RPMI8226 (cell line): ENCODE measurements at places on chromosomes 11 and 22.

- peak; percentile 62 for DNase-seq
Measured at GRCh38 chr11:61162092-61162941, 1.1 kb upstream of the VPS37C start.

- no peak for DNase-seq
Measured at GRCh38 chr11:414318-414857, 411 bp downstream of the SIGIRR start.

GRCh38 chr22:41847300-41847699 is 14.4 kb downstream of the SREBF2 start:
- DNase-seq, result no peak

DNA sequence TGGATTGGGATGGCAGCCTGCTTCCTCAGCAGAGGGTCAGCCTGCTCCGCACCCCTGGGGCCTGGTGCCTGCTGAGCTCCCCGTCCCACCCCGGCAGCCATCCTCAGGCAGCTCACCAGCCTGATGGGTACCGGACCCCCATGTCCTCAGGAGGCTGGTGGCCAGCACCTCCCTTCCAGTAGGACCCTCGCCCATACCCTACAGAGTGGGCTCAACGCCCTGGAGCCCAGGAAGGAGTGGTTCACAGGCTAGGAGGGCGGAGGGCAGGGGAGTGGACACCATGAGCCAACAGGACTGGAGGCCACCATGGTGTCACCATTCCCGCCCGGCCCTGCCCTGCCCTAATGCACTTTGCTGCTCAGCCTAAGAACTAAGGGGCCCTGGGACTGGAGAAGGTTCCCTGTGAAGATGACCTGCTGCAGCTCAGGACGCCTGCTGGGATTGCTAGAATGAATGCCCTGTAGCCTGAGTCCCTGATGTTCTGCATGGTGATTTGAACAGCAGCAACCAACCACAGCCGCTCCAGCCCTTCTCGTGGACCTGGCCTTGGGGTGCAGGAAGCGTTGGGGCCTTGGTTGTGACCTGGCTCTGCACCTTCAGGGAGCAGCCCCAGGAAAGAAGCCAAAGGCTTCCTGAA is 1080.8 kb downstream of the BRD1 start:
- no peak for DNase-seq

DNA sequence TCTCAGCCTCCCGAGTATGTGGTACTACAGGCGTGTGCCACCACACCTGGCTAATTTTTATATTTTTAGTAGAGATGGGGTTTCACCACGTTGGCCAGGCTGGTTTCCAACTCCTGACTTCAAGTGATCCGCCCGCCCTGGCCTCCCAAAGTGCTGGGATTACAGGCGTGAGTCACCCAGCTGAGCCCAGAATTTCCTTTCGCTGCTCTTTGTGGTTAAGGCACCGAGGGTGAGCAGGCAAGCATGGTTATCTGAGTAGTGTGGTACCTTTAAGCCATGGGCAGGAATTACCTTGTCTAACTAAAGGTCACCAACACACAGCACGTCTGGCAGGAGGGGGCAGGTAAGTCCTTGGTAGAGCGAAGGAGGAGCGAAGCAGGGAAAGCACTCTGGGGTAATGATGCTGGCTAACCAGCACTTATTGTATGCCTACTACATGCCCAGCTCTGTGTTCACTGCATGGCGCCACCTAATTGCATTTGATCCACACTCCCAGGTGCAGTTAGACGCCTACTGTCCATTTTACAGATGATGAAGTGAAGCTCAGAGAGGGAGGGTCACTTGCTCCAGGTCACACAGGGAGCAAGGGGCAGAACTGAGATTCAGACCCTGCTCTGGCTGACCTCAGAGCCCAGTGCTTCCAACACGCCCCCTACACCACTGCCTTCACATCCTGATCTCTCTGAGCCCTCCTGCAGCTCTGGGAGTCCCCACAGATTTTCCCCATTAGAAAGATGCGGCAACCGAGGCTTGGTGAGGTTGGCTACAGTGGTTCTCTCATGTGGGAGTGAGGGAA is 45.7 kb downstream of the TRIOBP start:
- no peak for DNase-seq

DNA sequence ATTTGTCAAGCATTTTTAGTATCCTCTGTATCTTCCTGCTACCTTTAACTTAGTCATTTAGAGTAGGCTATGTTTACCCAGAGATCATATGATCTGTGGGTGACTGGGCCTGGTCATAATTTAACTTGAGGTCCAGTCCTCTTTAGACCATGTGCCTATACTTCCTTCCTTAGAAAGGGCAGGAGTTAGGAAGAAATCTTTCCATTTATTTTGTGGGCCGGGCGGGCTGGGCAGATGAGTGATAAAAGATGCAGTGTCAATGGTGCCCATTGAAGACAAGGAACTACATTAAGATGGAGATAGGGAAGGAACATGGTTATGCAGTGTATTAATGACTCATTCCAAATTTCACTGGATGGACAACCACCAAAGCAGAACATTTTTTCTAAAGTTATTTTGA is 30.9 kb upstream of the PDE3B start:
- DNase-seq, result no peak

GRCh38 chr11:21554284-21554683 is 638.6 kb upstream of the ANO5 start:
- no peak for DNase-seq

DNA sequence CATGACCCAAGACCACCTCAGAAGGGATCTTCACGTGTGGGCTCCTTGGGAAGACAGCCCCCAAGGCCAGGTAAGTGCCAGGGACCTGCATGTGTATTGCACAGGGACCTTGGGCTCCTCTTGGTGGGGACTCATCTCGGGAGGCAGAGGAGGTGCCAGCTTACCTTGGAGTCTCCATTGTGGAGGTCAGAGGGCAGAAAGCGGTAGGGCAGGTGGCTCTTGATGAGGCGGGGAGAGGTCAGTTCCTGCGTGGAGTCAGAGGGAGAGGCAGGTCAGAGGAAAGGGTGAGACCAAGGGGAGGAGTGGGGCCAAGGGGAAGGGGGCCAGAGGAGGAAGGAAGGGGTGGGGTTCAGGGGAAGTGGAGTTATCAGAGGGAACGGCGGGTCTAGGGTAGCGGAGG is 22.5 kb downstream of the SULT4A1 start:
- DNase-seq, result no peak

DNA sequence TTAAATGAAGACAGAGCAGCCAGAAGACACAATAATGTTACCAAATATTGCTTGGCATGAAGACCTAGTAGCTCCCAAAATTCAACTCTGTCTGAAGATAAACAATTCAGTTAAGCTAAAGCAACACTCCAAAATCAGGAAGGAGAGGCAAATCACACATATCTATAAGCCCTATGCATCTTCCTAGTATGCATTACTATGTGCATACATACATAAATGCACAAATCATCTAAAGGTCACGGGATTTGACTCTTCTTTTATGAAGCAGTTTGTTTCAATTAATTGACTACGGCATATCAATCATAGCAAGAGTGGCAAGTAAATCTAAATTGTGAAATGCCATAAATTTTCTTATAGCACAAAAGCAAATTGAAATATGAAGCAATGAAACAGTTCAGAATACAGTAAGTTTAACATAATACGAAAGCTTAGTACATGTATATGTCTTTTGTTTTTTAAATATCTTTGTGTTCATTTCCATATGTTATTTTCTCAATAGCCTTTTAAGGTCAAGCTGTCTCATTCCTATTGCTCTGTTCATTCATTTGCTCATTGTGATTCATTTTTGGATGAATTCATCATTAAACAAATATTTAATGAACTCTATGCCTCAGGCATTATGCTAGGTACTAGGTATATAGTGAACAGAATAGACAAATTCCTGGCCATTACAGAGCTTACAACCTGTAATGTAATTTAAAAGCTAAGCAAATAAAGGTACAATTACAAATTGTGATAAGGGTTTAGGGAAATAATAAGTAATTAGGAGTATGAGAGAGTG is 540.5 kb downstream of the DLG2 start:
- no peak for DNase-seq

DNA sequence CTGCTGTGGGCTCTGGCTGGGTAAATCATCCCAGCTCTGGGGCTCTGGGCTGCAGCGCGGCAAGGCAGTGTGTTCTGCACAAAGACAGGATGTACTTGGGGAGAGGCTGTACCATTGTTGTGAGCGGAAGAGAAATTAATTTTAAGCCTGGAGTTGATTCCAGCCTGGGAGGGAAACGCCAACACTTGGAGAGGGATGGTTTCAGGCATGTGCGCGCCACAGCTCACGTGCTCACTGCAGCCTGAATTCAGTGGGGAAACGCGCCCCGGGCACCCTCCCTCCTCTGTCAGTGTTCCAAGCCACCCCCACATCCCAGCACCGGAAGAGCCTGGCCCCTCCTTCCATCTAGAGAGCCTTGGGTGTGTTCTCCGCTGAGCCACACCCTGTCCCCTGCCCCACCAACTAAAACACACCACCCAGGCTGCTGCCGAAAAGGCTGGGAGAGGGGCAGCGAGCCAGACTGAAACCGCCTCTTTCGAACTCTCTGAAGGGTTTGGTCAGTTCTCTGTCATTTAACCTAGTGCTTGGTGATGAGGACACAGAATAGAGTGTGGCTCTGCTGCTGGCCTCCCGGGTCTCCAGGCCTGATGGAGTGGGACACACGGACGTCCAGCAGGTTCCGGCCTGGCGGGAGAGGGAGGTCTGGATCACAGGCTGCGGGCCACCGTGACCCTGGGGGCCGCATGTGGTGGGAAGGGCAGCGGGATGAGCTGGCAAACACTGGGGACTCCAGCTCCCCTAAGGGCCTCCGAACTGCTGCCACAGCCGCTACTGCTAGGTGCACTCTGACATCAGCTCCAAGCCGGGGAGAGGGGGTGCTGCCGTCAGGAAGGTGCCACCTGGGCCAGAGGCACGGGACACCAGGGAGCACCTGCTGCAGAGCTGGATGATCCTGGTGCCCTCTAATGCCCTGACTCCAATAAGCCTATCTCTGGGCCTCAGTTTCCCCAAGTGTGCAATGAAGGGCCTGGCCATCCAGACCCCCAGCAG is 230.8 kb downstream of the CTTN start:
- peak; percentile 91 for DNase-seq

DNA sequence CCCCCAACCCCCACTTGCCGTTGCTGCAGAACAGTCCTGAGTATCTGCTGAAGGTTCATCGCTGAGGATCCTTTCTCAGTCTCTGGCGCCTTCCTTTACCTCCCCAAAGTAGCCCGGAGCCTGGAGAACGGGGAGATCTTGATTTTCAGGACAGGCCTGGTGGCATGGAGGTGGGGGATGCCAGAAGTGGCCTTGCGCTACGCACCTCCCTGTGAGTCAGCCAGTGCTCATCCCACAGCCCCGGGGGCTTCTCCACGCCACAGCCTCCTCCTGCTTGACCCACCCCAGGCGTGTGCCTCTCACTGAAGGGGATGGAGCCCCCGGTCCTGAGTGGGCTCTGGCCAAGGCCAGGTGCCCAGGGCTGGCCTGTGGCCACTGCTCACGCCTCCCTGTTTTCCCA is 339.6 kb downstream of the TBC1D22A start:
- DNase-seq, result no peak

GRCh38 chr11:44633641-44634040 is 68.2 kb downstream of the CD82 start:
- no peak for DNase-seq

- DNase-seq, result no peak
Measured at GRCh38 chr11:73267906-73268540, 4.1 kb upstream of the P2RY6 start.

- DNase-seq, result peak; percentile 97
Measured at GRCh38 chr11:112613051-112613972, 347.9 kb upstream of the NCAM1 start.

GRCh38 chr11:64556721-64557250 is 34.2 kb upstream of the SLC22A12 start:
- DNase-seq, result no peak

DNA sequence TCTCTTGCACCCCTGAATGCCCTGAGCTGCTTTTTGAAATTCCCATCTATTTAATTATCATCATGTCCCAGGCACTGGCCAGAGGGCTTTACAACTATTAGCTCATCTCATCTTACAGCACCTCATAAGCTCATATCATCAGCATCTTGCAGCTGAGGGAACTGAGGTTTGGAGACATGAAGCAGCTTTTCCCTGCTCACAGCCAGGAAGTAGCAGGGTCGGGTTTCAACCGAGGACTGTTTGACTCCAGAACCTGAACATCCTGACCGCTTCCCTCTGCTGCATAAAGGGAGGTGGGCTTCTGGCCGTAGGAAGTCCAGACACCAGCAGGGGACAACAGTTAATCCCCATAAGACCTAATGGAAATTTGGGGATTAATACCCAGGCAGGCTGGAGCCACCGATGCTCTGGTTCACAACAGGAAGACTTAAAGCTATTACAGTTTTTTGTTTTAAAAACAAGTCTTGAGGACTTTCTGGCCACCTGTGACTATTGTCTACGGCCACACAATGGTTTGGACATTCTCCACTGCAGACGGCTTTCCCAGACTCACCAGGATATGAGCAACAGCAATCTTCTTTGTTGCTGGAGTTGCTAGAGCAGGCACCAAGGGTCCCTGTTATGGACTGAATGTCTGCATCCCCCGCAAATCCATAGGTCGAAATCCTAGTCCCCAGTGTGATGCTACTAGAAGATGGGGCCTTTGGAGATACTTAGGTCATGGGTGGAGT is 47.4 kb downstream of the CHST1 start:
- DNase-seq, result no peak
